ENCODE measurements at places on chromosomes 12 and 14. TPM values are rescaled to one million over a fixed set of nuclear protein-coding genes. Genes with fewer than 3 reads are reported as not detected.

SRRM4 gene
- not detected for total RNA-seq

PZP gene
- total RNA-seq, result 18.7 TPM

RNF212B gene
- total RNA-seq, result 0.17 TPM

DNA sequence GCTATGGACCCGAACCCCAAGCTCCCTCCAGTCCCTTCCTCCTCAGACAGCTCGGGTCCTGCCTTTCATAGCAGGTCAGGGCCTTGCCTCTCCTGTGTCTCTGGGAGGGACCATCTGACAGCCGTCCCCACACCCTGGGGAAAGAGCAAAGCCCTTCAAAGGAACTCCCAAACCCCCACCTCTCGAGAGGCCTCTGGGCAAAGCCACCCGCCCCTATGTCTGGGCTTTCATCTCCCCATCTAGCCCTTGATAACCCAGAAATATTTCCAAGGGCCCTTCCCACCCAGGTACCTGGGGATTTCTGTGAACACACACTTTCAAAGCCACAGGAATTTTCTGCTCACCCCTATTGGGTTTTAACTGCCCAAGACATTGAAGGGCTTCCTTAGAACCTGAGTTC lies 32.1 kb downstream of the SNRNP35 start:
- DNase-seq, result no peak

DNA sequence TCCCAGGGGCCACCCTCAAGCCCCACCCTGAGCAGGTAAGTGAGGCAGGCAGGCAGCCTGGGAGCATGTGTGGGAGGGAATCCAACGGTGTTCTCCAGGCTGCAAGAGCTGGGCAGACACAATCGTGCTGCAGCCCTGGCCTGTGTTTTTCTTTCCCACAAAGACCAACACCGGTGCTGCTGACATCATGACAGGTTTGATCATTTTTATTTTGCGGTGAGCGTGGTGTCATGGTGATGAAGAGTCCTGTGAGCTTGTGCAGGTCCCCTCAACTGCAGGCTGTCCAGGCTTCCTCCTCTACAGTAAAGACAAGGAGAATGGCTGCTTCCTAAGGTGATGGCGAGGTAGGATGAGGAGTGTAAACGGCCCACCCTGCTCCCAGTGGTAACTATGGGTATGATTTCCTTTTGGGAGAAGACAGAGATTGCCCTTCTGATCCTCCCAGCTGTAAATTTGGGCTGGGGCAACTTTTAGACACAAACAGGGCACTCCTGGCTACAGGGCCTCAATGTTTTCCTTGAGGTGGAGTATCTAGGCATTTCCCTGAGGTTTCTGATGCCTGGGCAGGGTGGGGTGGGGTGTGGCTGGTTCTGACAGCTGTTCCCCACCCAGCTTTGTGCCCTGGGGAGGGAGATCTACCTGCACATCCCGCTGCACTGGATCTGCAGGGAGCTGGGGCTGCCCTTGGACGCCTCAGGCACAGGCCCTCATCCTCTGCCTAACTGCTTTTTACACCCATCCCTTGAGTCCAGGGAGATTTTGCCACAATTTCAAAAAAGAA lies 109.1 kb downstream of the VCPKMT start:
- DNase-seq, result no peak

DNA sequence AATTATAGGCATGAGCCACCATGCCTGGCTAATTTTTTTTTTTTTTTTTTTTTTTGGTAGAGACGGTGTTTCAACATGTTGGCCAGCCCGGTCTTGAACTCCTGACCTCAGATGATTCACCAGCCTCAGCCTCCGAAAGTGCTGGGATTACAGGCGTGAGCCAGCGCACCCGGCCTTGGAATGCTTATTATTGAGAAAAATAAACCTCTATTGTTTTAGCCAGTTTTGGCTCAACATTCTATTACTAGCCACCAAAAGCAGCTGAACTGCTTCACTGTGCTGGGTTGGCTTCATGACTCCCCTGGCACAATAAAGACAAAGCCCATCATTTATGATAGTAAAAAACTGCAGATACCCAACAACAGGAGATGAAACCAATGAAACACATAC lies 93.5 kb upstream of the CEP83 start:
- no peak for DNase-seq

Data from liver (tissue), 10 donors.